ENCODE measurements at places on chromosomes 5 and 9.

GRCh38 chr5:57956636-57957035 is 474.0 kb upstream of the ACTBL2 start:
- no peak for DNase-seq

DNA sequence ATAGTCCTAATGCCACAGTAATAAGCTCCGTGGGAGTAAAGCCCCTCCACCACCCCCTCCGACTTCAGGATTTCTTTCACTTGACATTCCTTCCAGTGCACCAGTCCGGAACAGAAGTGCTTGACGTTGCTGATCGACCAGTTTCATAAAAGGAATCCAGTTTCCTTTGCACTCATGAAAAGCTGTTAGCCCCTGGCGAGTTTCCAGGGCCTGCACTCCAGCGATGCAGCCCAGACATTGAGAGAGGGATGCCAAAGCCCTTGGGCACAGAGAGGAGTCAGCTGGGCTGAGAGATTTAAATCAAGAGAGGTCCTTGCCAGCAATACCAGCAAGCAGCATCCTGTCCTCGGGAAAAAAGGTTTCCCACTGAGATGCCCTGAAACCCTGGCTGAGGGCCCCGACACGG is 170.1 kb downstream of the GABBR2 start:
- DNase-seq, result no peak

GRCh38 chr9:5336688-5337087 is 3.0 kb downstream of the RLN1 start:
- DNase-seq, result no peak

DNA sequence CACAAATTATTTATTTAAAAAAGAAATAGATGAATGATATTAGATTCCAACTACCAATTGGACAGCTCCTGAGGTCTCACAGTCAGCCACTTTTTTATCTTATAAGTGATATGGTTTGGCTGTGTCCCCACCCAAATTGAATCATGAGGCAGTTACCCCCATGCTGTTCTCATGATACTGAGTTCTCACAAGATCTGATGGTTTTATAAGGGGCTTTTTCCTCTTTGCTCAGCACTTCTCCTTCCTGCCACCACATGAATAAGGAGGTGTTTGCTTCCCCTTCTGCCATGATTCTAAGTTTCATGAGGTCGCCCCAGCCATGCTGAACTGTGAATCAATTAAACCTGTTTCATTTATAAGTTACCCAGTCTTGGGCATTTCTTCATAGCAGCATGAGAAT is 12.9 kb downstream of the NLN start:
- no peak for DNase-seq

- no peak for DNase-seq
Measured at GRCh38 chr5:127586066-127586770, 62.7 kb upstream of the CTXN3 start.

- no peak for DNase-seq
Measured at GRCh38 chr5:52771343-52772039, 16.2 kb upstream of the ITGA1 start.

GRCh38 chr9:108727580-108728111 is 128.1 kb downstream of the ACTL7B start:
- no peak for DNase-seq

GRCh38 chr5:10476878-10477277 is 35.2 kb downstream of the ROPN1L start:
- DNase-seq, result no peak

DNA sequence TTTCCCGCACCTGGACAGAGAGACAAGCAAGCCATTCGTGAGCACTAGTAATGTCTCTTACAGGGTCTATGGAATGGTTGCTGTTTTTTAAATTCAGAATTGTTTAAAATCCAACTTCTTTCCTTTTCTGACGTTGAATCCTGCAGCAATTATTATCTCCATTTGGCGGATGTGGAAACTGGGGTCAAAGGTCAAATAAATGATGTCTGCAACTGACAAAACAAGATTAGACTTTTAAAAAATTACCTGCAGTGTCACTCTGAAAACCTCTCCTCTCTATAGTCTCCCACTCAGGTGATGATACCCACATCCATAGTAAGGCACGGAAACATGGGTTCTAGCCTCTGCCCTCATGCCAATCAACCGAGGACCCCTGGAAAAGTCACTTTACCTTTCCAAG is 142.7 kb upstream of the SMIM23 start:
- no peak for DNase-seq

- DNase-seq, result no peak
Measured at GRCh38 chr5:107607671-107608345, 62.9 kb downstream of the EFNA5 start.

GRCh38 chr5:156128026-156128425 is 198.9 kb upstream of the SGCD start:
- DNase-seq, result no peak

DNA sequence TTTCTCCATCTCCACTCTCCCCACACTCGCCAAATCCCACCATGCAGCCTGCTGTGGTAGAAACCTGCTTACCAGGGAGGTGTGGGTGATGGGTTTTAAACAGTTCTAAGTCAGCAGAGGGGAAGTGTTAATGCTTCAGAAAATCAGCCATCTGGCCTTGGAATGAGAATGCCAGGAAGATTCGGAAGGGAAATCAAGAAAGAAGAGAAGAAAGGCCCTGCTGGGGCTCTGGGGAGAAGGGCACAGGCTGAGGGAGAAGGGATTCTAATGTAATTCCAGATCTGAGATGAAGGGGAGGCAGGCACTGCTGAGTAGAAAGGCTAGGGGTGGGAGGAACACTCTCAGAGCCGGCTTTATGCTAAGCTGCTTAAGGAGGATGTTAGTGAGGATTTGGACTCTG is 434.7 kb upstream of the DMAC1 start:
- no peak for DNase-seq

DNA sequence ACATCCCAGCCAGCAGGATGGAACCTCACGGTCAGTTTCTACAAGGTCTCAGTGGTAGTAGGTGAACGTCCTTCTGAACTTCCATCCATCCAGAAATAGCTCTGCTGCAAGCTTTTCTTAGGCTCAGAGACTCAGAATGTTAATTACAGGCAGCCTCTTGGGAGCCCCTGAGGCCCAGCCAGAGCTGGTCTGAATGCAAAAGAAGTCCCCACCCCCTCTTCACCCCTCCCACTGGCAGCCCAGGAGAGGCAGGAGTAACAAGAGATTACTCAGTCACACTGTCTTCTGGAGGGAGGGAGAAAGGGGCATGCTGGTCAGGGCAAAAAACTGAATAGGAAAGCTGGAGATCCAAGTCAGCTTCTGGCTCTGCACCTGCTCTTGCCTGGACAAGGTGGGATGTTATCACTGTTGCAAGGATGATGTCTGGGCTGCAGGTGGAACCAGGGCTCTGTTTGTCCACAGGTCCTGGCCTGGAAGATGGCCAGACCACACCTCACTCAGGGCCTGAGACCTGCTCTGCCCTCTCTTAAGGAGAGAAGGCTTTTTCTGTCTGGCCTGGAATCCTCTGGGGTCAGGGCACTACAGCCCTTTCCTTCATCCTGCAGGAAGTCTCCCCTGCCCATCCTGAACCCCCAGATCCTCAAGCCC is 9.1 kb downstream of the ENHO start:
- DNase-seq, result no peak

GRCh38 chr9:133468777-133469421 is 9.1 kb downstream of the CACFD1 start:
- DNase-seq, result no peak

DNA sequence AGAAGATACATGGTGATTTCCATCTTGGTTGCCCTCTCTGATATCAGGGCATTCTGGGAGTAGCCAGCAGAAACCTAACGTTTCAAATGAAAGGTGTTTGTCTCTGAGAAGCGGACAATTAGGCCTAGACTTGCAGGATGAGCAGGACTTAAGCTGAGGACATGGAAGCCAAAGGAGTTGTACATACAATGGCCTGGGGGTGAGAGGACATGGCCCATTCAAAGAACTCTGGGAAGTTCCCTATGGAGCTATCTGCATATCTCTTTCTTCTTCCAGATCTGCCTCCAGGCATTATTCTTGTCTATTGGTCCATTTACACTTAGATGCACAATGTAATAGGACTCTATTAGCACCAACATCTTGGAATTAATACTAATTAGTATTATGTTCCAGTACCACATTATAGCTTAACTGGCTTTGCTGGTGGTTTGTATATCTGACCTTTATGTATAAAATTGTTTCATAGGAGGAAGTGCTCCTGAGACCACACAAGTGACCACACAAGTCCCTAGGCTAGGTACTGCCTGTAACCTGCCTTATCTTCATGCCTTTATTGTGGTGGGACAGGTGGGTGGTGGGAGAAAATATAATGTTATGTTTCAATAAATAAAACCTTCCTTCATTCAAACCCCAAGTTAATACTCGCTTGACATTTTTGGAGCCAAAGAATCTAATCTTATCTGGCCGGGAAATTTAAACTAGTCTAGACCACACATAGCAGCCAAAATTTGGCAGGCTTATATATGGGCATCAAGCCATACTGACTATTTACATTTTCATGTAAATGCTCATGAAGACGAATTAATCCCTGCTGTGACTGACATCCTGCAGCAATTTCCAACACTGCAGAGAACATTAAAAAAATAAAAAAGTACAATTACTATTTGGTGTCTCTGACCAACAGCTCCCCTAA is 52.1 kb upstream of the EQTN start:
- no peak for DNase-seq

DNA sequence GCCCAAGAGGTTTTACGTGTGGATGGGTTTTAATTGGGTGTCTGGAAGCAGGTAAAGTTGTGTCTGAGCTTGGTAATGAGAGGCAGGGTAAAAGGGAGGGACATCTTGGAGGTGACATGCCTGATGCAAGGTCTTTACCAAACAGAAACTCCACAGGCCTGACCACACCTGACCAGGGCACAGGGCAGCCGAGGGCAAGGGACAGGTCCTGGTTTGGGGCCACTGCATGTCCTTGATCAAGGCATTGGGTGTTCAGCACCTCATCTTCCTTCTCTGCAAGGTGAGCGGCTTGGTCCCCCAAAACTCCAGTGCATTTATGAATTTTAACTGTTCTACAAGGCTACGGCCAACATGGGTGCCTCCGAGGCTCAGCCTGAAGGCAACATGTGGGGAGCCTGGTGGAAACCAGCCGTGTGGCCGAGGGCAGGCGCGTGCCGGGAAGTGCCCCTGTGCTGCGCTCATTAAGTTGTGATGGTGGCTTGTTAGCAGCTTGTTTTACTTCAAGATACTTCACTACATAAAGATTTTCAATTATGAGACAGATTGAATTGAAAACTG is 30.7 kb upstream of the LPCAT1 start:
- DNase-seq, result no peak

- DNase-seq, result no peak
Measured at GRCh38 chr5:16750445-16750844, 133.6 kb upstream of the RETREG1 start.

- DNase-seq, result no peak
Measured at GRCh38 chr5:83253720-83254119, 176.4 kb downstream of the XRCC4 start.

GRCh38 chr9:79026316-79026715 is 545.4 kb upstream of the TLE4 start:
- no peak for DNase-seq

- peak; percentile 56 for DNase-seq
Measured at GRCh38 chr9:98867429-98868168, 60.1 kb downstream of the GALNT12 start.

DNA sequence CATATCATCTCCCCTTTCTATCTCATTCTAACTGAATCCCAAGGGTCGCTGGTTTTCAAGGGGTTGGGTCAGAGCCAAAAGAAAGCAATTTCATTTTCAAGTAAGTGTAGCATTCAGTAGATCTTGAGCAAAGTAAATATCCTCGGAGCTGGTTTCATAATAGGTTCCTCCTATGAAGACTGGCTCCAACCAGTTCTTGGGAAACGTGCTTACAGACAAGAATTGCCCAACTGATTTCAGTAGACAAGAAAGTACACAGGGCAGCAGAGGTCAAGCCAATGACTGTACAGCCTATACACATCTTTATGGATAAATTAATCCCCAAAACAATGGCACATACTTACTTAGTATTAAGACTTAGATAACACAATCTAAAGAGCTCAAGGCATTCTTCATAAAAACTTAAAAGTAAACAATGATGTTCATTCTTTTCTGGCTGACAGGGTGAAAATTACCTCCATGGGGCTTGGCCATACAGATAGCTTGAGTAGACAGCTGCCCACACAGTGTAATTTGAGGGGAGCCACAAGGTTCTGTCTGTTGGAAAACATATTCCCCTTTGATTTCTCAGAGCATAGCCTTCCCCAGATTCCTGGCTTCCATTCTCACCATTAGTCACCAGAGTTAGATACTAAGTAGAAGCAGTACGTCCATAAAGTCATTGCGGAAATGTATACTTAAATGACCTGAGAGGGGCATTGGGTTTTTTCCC is 163.9 kb downstream of the ARRDC3 start:
- no peak for DNase-seq

DNA sequence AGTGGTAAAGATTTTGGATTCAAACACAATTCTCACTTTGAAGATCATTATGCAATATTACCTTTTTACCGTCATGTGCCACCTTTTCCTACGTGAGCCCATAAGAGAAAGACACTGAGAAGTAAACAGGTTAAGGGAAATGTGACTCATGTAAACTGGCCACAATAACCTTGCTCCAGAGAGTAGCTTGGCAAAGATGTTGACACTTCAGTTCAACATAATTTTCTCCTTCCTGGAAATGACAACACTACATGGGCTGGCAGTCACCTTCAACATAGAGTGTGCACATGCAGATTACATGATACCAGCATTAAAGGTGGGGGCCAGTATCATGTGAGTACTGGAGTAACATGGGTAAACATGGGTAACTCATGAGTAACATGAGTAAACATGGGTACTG is 141.9 kb downstream of the CDK5RAP2 start:
- DNase-seq, result peak; percentile 64

GRCh38 chr9:70502690-70503089 is 88.2 kb upstream of the KLF9 start:
- DNase-seq, result no peak

- no peak for DNase-seq
Measured at GRCh38 chr9:3873818-3874217, 348.0 kb upstream of the RFX3 start.

DNA sequence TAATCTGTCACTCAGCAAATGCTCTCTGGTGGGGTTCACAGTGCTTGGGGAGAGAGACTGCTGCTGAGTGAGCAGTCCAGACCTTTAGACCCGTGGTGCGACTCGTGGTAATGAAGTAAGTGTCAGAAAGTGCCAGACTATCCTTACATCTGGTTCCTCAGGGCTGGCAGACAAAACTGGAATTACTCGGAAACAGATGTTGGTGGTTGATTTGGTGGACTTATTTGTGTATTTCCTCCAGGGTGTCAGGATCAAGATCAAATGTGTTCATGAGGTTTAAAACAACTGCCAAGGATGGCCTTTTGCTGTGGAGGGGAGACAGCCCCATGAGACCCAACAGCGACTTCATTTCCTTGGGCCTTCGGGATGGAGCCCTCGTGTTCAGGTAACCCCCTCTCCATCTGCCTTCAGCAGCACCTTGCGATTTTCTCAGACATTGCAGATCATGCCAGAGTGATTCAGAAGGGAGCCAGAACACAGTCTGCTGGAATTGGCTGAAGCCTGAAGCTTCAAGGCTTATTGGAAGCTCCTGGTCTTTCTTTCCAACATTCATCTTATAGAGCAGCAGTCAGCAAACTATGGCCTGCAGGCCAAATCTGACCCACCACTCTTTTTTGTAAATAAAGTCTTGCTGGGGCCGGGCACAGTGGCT is 105.2 kb downstream of the LIFR start:
- DNase-seq, result no peak

- DNase-seq, result no peak
Measured at GRCh38 chr5:180806351-180807011, 3.9 kb upstream of the MGAT1 start.

Measured in T-helper 1 cell (primary cell).